ENCODE measurements at places on chromosomes 3 and 15.
A peak's percentile ranks its signal among the peaks of the same experiment; 100 is the strongest.

- no peak for DNase-seq
Observed at GRCh38 chr3:45895686-45896468, 9.5 kb downstream of the CCR9 start.

DNA sequence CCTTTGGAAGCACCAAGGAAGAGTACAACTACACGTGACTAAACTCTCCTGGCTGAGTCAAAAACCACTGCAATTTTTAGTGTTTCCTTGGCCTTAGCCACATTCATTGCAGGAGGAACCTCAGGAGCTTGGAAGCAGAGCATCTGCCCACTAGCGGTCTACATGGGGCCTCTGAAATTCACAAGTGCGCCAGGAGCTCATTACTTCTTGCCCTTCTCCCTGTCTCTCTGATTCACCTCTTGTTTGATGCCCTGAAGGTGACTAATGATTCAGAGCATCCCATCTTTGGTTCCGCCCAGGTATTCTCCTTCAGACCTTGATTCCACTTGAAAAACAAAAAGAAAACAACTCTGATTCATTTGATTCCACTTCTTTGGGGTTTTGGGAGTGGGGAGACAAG lies 201.1 kb upstream of the LPP start:
- DNase-seq: no peak

DNA sequence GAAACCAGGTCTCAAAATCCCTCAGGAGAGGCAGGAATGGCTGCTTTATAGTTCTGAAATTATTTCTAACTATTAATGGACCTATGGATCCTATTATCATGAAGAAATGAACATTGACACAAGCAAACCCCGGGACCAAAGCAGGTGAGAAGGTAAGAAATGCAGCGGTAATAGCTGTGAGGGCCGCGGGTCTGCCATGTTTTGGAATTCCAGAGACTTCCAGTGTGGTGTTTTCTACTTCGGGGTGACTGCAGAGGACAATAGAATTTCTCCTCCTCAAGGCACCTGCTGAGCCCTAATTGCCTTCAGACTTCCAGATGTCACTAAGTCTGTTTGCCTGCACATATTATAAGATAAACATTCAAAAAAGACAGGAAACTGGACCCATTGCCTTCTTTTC lies 437.4 kb downstream of the GABRG3 start:
- DNase-seq: no peak

DNA sequence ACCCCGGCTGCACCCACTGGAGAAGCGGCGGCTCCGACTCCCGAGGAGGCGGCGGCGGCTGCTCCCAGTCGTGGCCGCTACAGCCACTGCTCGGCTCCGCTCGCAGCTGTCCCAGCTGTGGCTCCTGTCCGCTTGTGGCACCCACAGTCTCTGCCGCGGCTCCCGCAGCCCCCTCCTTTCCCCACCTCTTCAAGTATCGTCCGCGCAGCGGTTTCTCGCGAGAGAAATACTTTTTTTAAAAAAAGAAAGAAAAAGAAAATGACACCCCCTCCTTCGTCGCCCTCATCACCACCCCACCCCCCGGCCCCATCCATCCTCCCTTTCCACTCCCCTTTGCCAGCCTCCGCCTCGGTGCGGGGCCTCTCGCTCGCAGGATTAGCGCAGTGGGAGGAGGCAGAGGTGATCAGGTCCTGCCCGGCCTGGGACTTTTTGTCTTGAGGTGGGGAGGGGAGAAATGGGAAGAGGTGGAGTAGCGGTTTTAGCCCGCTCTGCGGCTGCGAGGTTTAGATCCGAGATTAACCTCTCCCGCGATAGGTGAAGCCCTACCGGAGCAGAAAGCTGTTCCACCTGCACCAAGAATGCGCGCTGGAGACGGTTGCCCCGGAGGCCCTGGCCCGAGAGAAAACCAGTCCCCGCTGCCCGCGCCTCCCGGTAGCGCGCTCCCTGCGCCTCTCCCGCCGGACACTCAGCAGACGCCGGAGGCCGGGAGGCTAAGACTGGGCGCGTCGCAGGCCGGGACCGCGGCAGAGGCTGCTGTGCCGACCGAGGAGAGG lies at the start of gene FBN1:
Gene FBN1, minus strand, starts transcription at position 152 of the 773 bp plus-strand sequence. CDS start 940 bp downstream, outside the sequence.
- no peak for DNase-seq

GRCh38 chr3:66488492-66488891 lies 12.3 kb downstream of the LRIG1 start:
- no peak for DNase-seq

DNA sequence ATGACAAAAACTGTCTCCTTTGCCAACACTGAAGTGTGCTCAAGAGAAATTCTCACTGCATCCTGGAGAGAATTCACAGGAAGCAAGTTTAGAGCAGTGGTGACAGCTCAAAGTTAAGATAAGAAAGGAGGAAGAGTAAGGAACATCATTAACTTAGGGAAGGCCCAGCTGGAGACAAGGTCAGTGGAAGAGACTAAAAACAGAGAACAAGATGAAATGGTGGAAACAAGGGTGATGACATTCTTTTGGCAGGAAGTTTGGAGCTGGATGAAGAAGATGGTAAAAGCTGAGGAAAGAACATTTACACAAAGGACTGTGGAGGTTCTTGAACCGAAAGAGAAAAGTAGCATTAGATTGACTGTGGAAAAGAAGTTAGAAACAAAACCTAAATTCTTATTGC lies 6.7 kb upstream of the SUCLG2 start:
- DNase-seq: no peak

DNA sequence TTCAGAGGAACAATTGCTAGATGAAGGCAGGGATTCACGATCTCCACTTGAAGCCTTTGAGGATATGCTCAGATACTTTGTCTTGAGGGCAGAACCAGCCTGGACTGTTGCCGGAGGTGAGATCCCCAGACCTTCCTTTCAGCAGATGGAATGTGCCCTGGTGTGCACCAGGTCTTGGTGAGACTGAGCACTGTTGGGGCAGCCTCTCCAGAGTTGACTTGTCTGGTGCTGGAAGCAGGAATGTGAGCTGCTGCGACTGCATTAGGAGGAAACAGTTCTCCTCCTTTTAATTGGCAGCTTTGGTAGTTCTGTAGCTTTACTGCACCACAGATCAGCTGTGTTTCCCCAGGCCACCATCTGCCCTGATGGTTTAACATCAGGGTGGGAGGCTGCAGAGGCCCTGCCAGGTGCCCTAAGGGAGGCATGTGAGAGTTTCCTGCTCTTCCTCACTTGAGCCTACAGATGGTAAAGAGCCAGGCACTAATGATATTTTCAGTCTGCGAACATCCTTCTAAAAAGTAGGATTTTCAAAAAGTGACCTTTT lies 58.5 kb downstream of the CTDSPL start:
- DNase-seq: no peak

GRCh38 chr15:90953947-90954711 lies 555 bp upstream of the RCCD1 start:
- no peak for DNase-seq

GRCh38 chr3:194879991-194880939 lies 194.6 kb downstream of the FAM43A start:
- no peak for DNase-seq

DNA sequence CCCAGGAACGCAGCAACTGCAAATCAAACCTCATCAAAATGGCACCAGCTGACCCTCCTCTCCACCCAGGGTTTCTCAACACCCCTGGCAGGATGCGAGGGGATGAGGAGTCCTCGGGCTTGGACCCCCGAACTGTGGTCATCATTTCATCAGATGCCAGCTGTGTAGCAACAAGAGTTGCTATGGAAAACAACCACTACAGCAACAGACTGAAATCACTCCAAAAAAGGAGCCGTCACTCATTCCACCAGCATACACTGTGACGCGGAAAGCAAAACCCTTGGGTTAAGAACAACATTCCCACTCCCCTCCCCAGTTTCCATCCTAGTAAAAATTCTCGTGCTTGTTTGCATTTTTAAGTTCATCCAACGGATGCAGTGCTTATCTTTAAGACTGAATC lies 40.1 kb downstream of the VGLL4 start:
- no peak for DNase-seq

GRCh38 chr15:96053781-96054428 lies 276.6 kb upstream of the NR2F2 start:
- no peak for DNase-seq

- no peak for DNase-seq
Observed at GRCh38 chr3:195591220-195591619, 7.5 kb upstream of the APOD start.

DNA sequence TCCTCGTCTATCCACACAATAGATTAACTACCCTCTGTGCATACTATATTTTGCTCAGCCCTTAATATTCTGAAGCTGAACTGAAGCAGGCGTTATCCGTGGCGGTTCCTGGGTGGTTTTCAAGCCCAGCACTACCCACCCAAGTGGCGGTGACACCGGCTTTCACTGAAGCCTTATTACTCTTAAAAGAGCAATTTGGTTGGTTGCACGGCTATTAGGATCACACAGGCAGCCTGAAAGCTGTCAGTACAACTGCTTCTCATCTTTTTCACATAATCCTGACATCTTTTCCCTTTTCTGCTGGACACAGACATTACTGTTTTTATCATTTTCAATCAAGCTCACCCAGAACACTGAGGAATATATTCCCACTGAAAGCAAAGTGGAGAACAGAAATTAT lies 525.3 kb upstream of the ZNF717 start:
- DNase-seq: no peak

DNA sequence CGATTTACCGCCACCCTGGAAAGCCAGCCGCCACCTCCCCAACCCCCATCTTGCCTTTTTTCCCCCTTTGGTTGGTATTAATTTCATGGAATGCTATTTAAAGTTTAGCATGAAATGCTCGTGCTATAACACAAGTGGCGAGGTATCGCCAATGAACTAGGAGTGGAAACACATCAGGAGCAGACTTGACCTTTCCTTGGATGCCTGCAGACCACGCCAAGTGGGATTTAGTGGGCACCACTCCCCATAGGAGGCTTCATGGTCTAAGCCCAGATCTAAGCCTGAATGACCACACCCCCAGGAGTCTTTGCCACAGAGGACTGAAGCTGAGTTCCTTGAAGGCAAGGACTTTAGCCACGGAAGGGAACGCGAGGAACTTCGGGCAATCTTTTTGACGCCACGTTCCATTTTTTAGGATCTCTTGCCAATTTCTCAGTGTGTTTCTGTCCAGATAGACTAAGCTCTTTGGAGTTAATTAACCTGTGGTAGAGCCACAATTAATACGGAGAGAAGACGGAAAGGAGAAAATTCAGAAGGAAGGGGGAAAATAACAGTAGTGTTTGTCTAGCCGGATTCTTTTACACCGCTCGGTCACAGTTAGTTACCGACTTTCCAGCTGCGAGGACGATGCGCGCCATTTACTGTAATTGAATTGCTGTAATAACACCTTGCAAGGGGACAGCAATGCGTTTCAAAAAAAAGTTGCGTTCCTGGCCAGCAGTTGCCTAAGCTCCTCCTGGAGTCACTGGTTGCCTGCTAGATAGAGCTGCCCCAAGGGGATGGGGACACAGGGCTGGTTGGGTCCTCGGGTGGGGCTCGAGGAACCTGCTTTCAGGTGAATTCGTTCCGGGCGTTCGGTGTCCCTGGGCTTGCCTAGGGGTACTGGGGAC lies 37.1 kb downstream of the NR2F2 start:
- no peak for DNase-seq

DNA sequence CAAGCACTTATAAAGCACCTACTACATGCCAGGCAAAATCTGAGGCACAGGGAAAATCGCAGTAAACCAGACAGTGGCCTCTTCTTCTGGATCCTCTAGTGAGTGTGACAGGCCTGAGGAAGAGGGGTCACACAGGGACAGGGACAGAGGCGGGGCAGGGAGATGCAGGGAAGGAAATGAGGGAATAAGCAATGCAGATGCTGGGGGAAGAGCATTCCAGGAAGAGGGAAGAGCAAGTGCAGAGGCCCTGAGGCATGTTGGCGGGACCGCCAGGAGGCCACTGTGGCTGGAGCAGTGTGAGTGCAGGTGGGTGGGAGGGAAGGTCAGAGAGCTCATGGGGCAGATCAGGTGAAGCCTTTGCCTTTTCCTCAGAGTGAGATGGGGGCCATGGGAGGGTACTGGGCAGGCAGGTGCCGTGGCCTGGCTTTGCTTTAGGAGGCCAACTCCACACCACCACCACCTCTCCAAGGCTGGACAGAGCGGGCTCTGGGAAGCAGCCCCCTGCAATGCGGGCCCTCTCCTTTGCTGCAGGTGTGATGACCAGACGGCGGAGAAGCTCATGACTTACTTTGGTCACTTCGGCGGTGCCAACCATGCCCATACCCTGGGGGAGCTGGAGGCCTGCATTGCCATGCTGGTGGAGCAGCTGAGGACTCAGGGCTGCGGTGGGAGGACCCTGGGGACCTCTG lies 26.8 kb upstream of the GP9 start:
- DNase-seq: no peak

DNA sequence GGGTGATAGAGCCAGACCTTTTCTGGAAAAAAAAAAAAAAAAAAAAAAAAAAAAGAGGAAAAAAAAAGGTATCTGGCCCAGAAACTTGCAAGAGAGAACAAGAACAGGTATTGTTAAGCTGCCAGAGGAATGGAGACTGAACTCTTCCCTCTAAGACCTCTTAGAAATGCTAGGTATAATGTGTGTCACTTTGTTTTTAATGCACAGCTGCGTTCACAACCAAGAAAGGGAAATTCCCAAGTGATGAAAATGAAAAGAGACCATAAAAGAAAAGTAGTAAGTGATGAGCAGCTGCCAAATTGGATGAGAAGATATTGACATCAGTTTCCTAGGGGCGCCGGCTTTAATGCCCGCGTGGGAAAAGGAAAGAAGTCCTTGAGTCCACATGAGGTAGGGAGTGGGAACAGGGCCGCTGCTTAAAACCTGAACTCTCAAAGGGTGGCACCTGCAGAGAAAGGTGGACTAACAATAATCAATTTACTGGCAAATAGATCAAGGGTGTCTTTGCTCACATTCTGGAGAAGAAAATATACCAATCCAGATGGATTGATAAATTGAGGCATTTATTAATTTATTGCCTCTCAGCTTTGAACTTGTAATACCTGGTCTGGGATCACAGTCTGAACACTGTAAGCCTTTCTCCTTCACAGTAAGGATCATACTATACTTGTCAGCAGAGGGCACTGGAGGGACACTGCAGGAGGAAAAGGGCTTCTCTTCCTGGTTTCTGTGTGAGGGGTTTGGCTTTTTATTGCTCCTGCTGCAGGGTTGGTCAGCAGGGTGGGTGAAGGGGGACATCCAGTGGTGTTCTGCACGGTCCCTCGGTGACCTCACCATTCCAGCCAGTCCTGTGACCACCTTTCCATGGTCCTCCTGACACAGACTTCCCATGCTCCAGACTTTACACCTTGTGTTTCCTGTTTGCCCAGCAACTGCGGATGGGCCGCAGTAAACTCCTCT lies 131.6 kb downstream of the AQP9 start:
- DNase-seq: peak; percentile 27

- DNase-seq: no peak
Observed at GRCh38 chr3:16907243-16907642, 22.5 kb downstream of the PLCL2 start.

DNA sequence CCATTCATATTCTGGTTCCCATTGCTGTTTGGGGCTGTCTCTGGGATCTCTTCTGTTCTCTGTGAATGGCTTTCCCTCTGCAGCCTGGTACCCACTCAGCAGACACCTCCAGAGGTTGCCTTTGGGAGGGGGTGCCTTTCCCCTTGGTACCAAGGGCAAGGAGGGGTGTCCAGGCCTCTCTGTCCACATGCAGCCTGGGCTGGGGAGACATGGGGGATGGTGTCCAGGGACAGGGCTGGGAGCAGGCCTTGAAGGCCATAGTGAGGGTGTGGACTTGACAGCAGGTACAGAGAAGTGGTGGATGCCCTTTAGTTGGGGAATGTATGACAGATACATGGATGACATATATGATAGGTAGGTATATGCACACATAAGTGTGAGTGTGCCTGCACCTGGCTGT lies 83.7 kb downstream of the PLXNA1 start:
- no peak for DNase-seq

- no peak for DNase-seq
Observed at GRCh38 chr3:126480861-126481260, 5.2 kb upstream of the ZXDC start.

- no peak for DNase-seq
Observed at GRCh38 chr3:137767538-137768360, 3.6 kb downstream of the SOX14 start.

Data from stimulated activated CD4-positive, alpha-beta T cell treated with anti-CD3 and anti-CD28 coated beads, Interleukin-4, amount 100 ng/mL, for 24 hours (primary cell).